ENCODE measurements at places on chromosomes 4 and X.

- peak; percentile 17 for DNase-seq
Observed at GRCh38 chr4:51885363-51885762, 42.4 kb downstream of the DCUN1D4 start.

GRCh38 chr4:61335241-61335763 is 135.2 kb downstream of the ADGRL3 start:
- DNase-seq, result no peak

DNA sequence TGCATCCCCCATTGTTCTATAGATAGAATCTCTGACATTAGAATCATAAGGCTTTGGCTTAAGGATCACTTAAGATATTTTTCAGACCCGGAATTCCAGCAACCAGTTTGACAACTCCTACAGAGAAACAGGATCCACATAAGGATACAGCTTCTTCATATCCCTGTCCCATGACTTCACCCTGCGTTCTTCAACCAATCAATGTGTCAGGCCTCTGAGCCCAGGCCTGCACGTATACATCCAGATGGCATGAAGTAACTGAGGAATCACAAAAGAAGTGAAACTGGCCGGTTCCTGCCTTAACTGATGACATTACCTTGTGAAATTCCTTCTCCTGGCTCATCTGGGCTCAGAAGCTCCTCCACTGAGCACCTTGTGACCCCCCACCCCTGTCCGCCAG is 85.1 kb downstream of the MFAP3L start:
- DNase-seq, result no peak

DNA sequence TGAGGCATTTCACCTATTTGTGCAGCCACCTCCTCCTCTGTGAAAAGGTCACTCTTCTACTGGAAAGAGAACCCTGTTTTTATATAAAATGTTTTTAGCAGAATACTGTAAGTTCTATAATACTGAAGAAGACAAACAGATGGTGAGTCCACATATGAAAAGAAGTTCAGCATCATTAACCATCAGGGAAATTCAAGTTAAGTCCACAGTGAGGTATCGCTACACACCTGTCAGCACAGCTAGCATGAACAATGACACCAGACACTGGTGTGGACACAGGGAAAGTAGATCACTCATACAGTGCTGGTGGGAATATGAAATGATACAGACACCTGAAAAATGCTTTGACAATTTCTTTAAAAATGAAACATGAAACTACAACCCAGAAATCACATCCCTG is 133.0 kb downstream of the MAD2L1 start:
- no peak for DNase-seq

DNA sequence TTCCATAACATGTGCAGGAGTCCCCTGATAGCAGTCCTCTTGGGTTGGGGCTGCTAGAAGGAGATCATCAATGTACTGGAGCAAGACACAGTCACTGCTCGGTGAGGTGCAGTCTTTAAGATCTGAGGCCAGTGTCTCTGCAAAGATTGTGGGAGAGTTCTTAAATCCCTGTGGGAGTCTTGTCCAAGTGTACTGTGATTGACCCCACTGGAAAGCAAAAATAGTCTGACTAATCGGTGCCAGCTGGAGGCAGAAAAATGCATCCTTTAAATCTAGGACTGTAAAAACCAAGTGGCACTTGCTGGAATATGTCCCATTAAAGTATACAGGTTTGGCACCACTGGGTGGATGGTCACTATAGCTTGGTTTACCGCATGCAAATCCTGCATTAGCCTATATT is 31.1 kb downstream of the SULT1E1 start:
- DNase-seq, result no peak

GRCh38 chr4:137266511-137266910 is 265.8 kb downstream of the PCDH18 start:
- DNase-seq, result no peak

GRCh38 chrX:25296850-25297249 is 281.1 kb upstream of the ARX start:
- no peak for DNase-seq

DNA sequence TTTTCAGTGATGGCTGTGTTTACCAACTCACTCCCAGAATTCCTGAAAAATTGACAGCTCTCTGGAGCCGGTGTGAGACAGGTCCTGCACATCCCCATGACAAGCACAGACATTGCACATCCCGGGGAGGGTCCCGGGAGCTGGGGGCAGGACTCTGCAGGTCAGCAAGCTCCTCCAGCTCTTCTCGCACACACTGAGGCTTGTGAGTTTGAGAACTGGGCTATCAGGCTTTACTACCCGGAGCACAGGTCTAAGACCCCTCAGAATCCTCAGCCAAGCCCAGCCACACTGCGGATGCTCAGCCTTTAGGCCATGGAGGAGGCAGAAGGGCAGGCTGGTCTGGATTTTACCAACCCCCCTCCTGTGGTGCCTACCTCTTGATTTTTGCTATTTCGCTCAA is 5.6 kb upstream of the CLDN24 start:
- DNase-seq, result no peak

- DNase-seq, result peak; percentile 53
Observed at GRCh38 chr4:2243681-2244380, 1.9 kb upstream of the HAUS3 start.

- no peak for DNase-seq
Observed at GRCh38 chr4:1910643-1911042, 39.5 kb downstream of the NSD2 start.

GRCh38 chr4:15250021-15250441 is 177.8 kb upstream of the C1QTNF7 start:
- no peak for DNase-seq

DNA sequence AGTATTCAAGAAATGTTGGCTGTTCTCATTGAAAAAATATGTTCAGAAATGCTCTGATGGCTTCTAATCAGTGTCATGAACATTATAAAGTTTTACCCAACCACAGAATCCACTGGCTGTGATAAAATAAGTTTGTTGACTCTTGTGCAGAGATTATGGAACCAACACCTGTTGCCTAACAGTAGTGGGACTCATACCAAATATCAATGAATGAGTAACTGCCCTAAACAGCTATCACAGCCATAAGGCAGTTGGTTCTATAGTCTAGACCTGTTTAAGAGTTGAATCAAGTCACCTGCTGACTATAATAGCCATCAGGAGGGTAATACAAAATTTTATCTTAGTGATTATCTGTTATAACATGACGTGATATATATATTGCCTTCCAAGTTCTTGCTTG is 168.3 kb downstream of the ATOH1 start:
- no peak for DNase-seq

DNA sequence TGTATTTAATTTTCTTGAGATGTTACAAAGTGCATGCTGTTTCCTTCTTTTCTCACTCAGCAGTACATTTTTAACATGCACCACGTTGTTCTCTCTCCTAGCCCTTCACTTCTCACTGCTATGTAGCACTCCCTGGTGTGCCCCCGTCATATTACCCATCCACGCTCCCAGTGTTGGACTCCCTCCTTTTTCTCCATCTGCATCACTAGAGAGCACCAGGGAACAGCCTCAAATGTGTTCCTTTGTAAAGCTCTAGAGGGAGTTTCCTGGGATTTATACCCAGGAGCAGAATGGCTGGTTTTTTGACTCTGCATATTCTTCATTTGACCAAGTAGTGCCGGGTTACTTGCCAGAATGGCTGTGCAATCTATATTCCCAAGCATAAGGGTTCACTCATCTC is 240.3 kb upstream of the ANXA3 start:
- no peak for DNase-seq
